OCI-LY7 (cell line): ENCODE measurements at places on chromosomes 6 and 20. TPM values are rescaled to one million over a fixed set of nuclear protein-coding genes. Genes with fewer than 3 reads are reported as not detected.

- DNase-seq = no peak
These were observed 49.2 kb downstream of the RNGTT start for GRCh38 chr6:88914180-88914579.

GRCh38 chr20:45064812-45065211 is 36.1 kb downstream of the KCNS1 start:
- DNase-seq = no peak

DNA sequence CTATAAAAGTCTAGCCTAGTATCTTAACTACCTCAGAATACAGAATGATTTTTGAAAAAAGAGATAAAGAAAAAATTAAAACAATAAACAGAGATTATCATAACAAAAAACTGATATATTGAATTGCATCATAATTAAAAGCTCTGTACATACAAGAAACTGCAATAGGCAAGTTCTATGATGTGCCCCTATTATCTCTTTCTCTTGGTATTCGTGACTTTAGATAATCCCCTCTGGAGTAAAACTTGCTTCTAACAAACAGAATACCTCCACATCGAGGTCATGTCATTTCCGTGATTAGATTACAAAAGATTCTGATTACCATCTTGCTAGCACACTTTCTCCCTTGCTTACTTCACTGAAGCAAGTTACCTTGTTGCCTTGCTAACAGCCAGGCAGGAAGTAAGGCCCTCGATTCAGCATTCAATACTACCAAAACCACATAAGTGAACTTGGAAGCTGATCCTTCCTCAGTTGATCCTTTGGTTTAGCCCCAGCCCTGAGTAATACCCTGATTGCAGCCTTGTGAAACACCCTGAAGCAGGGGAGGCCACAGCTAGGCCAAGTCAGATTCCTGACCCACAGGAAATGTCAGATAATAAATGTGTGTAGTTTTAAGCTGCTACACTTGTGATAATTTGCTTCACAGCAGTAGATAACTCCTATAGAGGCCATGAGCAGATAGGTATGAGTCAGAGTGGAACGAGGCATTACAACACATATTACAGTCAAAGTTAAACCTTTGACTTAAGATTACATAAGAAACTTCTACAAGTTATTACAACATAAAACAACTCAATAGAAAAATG is 53.7 kb upstream of the TMX4 start:
- DNase-seq = no peak

The DZANK1 gene
- 18.0 and 18.6 TPM in 2 replicates for total RNA-seq

GRCh38 chr6:11343963-11344723 is 111.7 kb upstream of the NEDD9 start:
- DNase-seq = no peak

DNA sequence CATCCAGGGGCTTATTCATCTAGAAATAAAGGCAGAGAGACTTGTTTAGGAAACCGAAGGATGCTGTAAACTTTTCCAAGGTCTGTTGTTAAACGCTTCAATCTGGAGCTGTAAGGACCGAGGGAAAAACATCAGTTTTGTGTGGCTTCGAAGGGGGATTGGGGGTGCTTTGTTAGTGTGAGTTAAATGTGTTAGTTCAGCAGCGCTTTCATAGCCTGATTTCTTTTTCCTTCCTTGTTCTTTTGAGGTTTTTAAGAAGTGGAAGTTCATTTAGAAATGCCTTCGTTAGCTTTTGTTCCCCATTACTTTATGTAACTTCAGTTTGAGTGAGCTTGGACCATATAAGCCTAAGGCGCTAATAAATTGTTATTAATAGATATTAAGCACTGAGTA is 1.5 kb downstream of the ANKS1A start:
- DNase-seq = no peak

DNA sequence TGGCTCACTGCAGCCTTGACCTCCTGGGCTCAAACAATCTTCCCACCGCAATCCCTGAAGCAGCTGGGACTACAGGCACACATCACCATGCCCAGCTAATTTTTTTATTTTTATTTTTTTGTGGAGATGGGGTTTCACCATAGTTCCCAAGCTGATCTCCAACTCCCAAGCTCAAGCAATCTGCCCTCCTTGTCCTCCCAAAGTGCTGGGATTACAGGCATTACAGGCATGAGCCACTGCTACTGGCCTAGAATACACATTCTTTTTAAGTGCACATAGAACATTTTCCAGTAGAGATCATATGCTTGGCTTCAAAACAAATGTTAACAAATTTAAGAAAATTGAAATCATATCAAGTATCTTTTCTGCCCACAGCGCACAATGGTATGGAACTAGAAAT is 176.8 kb upstream of the MARCKS start:
- DNase-seq = no peak

- no peak for DNase-seq
These were observed 43.4 kb downstream of the SNRNP48 start for GRCh38 chr6:7633361-7633760.

DNA sequence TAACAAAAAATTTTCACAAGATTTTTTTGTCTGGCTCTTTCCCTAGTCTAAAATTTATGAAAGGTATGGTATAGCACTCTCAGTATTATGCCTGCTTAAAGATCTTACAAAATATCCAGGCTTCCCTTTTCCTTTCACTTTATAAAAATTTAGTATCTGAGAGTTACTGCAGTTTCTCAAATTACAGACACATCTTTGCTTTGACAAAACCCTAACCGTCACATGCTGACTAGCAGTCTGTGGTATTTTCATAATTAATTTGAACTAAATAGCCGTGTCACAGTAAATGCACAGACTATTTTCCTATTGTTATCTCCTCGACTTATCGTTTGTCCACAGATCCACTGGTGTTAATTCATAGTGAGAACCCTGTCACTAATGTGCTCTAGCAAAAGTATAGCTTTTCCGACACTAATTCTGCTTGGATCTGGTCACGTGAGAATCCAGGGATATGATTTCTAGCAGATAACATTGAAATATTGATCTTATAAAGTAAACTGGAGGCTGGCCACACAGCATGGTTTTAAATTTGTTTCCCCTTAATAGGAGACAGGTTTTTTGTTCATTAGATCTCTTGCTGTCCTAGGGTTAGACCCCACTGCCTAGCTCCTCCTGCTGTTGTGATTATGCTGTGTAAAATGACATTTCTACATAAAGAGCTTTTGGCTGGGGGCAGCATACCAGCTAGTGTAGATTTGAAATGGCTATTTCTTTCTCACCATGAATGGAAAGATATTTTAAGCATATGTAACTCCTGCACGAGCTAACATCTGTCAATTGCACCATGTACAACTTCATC is 340.6 kb upstream of the SASH1 start:
- DNase-seq = no peak

GRCh38 chr6:36594816-36595643 is 868 bp downstream of the SRSF3 start:
- peak; percentile 45 for DNase-seq

DNA sequence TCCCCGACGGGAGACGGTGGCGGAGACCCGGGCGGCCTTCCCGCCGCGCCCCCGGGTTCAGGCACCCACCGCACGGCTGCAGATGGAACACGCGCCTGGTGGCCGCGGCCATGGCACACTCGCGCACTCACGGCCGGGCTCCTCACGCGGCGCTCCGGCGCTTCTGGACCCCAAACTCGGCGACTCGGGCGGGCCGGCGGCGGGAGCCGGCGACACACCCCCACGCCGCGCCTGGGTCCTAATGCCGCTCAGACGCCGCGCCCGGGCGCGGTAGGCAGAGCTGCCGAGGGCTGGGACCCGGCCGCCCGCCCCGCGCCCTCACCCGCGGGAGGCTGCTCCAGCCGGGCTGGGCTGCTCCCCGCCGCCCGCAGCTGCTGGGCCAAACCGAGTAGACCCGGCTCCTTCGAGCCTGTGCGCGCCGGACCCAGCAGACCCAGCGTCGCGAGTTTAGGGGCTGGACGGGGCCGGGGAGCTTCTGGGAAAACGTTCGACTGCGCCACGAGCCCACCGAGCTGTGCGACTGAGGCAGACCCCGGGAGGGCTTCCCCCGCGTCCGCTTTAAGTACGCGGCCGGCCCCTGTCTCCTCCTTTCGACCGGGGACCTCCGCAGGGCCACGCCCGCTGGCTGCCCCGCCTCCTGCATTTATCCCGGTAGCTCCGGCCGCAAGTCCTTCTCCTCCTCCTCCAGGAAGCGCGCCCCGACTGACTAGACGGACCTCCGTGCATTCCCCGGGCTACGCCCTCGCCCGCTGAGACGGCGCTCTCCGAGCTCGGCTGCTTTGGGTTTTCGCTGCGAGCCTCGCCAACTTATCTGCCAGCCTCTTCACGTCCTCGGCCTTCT is at the start of gene SLC4A11:
Gene SLC4A11 (minus strand): TSS at position 165 of the 841 bp plus-strand sequence. CDS start 53 bp downstream, at position 112.
- peak; percentile 68 for DNase-seq

The ZFAND3 gene
- 33.8 and 36.4 TPM in 2 replicates for total RNA-seq

DNA sequence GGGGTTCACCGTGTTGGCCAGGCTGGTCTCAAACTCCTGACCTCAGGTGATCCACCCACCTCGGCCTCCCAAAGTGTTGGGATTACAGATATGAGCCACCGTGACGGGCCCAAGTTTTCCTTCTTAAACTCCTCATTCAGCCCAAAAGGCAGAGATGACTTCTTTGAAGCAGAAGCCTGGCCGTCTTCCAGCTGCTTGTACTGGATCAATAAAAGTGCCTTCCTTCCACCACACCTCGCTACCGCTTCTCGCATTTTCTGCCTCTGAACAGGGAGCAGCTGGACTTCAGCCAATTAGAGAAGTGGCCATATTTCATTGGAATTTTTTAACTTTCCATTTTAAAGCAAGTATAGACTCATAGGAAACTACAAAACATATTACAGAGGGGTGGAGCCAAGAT is 241.1 kb downstream of the PREX1 start:
- no peak for DNase-seq

- DNase-seq = peak; percentile 20
These were observed 13.9 kb upstream of the KLHL31 start for GRCh38 chr6:53679446-53679933.

The PGC gene
- total RNA-seq = not detected in 2 replicates

The PRDM13 gene
- not detected in 2 replicates for total RNA-seq

The PHF3 gene
- total RNA-seq = 92.5 and 106 TPM in 2 replicates

DNA sequence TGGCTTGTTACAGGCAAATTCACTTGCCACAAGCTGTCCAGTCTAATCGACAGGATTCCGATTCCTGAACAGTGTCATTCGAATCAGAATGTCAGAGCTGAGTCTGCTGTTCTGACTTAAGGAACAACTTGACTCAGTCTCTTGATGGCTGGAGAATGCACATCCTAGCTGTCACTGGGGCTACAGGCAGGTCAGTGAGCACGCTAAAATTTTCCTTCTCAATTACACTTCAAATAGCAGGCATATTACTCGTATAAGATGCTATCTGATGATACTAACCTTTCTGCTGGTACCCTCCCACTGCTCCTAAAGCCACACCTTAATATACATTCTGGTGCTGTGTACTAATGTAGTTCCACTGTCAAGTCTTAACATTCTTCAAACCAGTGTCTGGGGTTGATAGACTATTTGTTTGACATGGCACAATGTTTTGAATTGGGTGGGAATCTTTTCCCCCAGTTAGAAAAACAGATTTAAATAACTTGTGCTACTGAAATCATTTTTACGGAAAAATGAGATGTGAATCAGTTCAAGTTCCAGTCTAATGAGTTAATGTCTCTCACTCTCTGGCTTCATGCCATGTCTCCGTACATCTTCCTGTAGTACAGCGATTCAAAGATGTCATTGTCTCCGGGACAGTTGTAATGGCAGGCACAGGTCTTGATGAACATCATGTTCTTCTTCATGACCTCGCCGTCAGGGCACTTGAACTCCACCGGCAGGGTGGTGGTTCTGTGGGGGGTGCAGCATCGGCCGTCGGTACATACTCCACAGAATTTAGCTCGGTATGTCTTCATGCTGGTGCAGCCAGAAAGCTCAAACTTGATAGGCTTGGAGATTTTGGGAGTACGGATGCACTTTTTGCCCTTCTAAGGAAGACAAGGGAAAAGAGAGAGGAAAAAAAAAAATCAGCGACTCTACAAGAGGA is 2.2 kb downstream of the CCN2 start:
- DNase-seq = no peak

The FAM162B gene
- total RNA-seq = not detected in 2 replicates

The VWA7 gene
- total RNA-seq = 3.7 and 6.5 TPM in 2 replicates

- DNase-seq = no peak
These were observed 72.6 kb upstream of the PLEKHG1 start for GRCh38 chr6:150527100-150527499.

DNA sequence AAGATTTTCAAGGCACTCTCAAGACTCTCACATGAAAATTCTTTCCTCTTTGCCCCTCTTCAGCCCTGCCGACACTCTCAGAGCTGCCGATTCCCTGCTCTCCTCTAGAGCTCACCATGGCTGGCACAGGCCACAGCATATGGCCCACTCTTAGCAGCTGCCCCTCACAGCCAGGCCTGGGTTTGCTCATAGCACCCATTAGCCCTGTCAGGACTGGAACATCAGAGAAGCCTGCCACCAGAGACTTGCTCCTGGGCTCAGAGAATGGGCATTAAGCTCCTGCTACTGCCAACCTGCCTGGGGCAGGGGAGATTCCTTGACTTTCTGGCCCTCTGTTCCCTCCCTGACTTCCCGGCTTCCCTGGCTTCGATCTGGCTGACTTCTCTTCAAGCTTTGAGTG is 96.7 kb downstream of the LRFN2 start:
- DNase-seq = no peak

DNA sequence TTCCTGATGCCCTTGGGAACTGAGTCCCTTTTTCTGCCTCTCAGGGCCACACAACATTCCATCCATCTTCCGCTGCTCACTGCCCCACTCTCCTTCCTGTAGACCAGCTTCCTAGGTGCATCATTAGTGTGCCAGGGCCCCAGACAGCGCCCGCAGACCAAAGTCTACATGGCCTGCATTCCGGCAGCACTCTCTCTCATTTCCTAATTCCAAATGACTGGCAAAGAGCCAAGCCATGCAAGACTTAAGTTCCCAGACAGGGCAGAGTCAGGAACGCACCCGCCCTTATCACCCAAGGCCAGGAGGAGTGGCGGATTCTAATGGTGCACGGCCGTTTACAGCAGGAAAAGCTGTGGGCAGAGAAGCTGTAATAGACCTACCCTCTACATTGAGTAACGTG is 159.8 kb upstream of the ARID1B start:
- no peak for DNase-seq

The BPIFB1 gene
- not detected in 2 replicates for total RNA-seq

DNA sequence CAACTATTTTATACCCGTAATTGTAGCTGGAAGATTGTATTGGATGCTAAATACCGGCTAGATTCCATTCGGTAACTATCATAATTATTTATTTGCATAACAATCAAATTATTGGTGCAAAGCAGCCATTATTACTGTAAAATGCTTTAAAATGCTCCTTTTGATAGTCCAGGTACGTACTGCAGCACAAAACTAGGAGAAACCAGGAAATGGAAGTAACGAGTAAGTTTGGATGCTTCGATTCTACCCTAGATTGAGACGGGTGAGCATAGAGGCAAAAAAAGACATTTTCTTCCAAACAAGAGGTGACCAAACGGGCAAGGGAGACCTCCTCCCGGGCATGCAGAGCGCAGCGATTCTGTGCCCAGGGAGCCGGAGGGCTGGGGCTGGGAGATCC is 469 bp upstream of the XRN2 start:
- DNase-seq = no peak

The MYL9 gene
- total RNA-seq = not detected in 2 replicates
